Right cardiac atrium (tissue), 5 donors: ENCODE measurements at places on chromosomes 2 and 18. TPM values are rescaled to one million over a fixed set of nuclear protein-coding genes. Genes with fewer than 3 reads are reported as not detected.

- DNase-seq = no peak
Observed at GRCh38 chr18:76456823-76457222, 38.2 kb downstream of the ZNF516 start.

- DNase-seq = no peak
Observed at GRCh38 chr2:105509269-105510086, 110.6 kb upstream of the FHL2 start.

IL18R1 gene
- 2.9 TPM for total RNA-seq

GRCh38 chr2:11342551-11343367, 1.7 kb downstream of the ROCK2 start:
- no peak for DNase-seq
